Fibroblast of villous mesenchyme (primary cell): ENCODE measurements at places on chromosomes 6 and 20. TPM values are rescaled to one million over a fixed set of nuclear protein-coding genes. Genes with fewer than 3 reads are reported as not detected.

GRCh38 chr6:147588469-147588868, 80.0 kb downstream of the SAMD5 start:
- no peak for DNase-seq

DNA sequence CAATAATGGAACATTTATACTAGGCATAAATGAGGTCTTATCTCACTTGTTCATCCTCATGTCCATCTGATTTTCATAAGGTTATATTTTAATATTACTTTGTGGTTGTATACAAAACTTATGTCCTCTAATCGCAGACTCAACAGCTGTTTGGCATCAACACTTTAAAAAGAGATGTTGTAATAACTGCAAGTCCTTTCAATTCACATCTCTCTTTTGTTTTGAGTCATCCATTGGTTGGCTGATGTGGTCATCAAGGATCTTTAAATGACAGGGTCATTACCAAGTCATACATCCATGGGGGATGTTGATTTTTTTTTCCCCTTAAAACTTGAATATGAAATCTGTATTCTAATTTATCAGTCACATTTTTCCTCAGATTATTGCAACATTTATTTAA, 299.4 kb upstream of the NRSN1 start:
- DNase-seq, result no peak

DNA sequence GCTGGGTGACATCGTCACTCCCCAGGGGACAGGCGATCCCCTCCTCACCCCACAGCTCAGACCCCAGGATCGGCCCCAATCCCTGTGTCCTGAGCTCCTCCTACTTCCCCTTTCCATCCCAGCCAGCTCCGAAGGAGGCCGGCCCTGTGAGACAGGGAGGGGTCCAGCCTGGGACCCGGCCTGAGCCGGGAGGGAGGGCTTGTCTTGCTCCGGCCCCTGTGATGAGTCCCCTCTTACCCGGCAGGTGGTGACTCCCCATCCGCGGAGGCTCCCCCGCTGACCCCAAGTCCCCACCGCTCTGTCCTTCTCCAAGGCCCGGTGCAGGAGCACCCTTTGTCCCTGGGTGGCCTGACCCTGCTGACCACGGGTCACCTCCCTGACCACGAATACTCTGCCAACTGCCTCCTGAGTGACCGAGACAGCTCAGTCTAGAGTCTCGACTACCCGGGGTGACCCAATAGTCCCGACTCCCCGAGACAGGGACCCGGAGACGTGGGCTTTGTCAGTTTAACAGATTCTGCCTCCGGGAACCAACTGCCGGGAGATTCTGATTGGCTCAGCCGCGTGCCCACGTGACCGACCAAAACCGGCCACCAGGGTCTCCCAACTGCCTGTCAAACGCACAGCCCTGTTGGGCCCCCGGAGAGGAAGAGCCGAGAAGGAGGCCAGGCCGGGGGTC, 187.4 kb upstream of the PROKR2 start:
- peak; percentile 32 for DNase-seq

DNA sequence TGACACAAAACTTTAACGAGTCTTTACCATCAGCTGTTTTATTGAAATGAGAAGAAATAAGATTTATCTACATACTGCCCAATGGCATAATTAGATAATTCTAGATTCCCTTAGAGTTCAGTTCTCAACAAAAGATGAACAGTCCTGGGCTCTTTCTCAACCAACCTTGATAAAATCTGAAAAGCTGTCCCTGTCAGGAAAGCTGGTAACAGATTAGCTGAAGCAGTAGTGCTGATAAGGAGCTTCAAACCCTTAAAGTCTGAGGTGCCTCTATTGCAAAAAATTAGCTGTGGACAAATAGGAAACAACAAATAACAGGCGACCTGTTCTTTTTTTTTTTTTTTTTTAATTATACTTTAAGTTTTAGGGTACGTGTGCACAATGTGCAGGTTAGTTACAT, 35.9 kb upstream of the FAM135A start:
- DNase-seq, result no peak

DNA sequence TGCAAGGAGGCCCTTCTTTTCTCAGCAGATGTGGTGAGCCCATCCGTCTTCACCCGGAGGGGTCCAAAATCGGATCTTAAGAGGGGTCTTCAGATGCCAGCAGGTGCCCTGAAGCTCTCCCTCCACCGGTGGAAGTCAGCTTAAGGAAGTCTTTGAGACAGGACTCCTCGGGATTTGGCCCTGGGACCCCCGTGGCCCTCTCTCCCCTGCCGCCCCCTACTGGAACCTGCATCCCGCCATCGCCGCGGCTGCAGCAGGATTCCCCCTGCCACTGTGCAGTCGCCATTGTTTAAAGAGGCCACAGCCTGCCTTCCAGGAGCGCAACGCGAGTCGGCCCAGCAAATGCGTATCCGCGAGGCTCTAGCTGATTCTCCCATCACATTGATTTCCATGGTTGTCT, 292.5 kb upstream of the ZNF337 start:
- no peak for DNase-seq

TUBB1 gene
- not detected in 2 replicates for total RNA-seq
